ENCODE measurements at places on chromosomes 6 and 20.

- DNase-seq, result no peak
Measured at GRCh38 chr6:170209354-170210025, 81.4 kb downstream of the DLL1 start.

GRCh38 chr6:71509191-71510005 is 220.8 kb downstream of the OGFRL1 start:
- DNase-seq, result no peak

DNA sequence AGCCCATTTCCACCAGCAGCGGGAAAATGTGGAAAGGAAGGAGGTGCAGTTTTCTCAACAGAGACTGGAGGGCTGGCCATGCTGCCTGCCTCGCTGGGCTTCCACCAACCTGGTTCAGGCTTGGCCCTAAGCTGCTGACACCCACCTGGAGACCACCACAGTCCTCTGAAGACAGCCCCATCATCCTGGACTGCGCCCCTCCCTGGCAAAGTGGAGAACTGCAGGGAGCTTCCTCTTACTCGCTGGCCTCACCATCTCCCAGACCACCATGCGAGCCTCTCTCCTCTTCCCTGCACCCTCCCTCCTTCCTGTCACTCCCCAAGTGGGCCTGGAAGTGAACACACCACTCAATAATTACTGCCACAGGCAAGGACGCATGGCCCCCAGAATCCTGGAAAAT is 71.5 kb downstream of the PSMG4 start:
- no peak for DNase-seq

DNA sequence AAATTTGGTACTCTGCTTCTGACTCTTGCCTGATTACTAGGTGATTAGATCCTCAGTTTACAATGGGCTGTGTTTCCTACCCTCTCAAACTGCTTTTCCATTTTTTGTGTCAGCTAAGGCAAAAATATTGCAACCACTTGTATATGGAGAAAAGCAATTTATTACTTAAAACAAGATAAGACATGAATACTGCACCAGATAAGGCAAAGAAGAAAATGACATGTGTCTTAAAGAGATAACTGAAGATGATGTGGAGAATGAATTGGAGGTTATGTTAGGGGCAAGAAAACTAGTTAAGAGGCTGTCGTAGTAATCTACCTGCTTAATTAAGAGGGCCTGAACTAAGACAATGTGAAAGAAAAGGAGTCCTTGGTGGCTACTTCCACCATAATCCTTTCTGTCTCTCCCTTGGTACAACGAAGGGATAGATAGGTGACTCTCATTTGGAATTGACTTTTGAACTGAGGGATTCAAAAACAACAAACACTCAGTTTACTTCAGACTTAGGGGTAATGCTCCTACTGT is 16.3 kb upstream of the REV3L start:
- DNase-seq, result no peak

DNA sequence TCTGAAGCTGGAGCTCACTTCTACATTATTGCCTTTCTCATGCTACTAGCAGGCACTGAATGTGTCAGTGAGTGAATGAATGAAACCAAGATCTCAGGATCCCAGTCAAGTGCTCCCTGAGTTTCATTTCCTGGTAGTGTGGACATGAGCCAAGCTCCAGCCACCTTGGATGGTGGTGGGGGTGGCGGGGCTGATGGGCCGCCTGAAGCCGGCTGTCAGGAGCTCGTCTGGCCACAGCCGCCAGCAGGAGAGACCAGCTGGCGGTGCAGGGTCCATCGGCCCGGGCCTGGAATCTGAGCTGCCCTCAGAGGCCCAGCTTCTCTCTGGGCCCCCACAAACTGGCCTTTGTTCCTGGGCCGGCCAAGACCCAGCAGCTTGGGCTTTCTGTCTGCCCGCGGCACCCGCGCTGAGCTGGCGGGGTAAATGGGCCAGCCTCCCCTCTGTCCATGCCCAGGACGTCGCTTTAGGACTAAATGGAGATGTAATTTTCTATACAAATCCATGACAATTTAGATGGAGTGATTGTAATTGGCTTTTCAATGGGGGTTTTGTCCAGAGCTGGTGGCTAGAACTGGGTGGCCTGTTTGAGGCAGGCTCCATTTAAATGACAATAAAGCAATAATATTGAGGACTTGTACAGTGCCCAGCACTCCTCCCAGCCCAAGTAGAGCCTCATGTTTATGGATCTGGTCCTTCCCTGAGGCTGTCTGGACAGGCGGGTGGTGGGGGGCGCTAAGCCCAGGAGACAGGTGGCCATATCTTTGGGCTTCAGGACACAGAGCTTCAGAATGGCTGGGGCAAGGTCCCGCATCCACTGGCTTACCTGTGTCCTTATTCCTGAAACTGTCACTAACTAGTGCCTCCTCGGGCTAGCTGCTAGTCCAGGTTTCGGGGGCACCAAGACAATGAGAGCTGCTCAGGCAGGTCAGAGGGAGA is 43.5 kb downstream of the NOL4L start:
- DNase-seq, result no peak

DNA sequence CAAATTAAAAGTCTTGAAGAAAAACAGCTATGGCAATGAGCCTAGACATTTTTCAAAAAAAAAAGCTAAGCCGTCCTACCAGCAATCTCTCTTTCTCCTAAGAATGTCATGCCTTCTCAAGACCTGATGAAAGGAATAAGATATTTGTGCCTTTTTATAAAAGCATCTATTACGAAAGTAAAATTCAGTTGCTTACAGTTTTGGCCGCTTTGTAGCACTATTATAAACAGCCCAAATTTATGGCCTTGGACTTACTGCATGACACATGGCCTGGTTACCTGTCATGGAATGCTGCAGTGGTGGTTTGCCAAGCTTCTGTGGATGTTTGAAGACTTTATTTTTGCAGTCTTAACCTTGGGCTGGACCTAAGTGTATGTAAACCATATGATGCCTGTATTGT is 22.2 kb upstream of the VAPB start:
- no peak for DNase-seq

- DNase-seq, result no peak
Measured at GRCh38 chr20:40258931-40259330, 430.1 kb downstream of the MAFB start.

GRCh38 chr6:100311707-100312251 is 152.9 kb downstream of the SIM1 start:
- DNase-seq, result no peak

GRCh38 chr20:16007164-16007563 is 566.1 kb downstream of the KIF16B start:
- DNase-seq, result no peak

DNA sequence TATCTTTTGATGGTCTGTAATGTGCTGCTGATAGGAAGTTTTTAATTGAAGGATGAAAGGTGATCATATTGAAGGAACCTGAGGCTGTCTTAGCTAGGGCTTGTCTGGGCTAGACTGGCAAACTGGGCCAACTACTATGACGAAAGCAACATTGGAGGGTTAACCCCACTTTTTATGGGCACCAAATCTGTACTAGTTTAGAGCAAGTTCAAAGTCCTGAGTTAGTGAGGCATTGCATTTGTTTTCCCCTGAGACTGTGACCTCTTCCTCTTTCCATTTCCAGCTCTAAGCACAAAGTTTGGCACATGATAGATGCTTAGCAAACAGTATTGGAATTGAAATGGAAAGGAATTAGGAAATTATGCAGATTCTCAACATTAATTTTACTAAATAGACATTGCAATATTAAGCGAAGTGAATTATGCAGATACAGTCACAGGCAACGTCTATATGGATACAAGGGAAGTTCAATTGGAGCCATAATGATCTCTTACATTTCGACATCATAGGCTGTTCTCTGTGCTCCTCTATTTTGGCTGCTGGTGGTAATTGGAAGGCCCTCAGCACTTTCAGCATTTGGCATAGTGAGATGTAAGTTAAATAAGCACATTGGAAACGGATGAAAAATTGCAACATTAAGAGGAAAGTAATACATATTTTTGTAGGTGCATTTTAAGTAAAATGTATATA is 22.2 kb downstream of the CEP57L1 start:
- DNase-seq, result no peak

GRCh38 chr20:35273449-35274171 is 4.3 kb downstream of the MMP24OS start:
- DNase-seq, result no peak

- no peak for DNase-seq
Measured at GRCh38 chr20:57329608-57330221, at the start of gene SPO11. TSS of gene SPO11 (plus strand) at chr20:57329803. CDS start at chr20:57329868, 65 bp downstream.

DNA sequence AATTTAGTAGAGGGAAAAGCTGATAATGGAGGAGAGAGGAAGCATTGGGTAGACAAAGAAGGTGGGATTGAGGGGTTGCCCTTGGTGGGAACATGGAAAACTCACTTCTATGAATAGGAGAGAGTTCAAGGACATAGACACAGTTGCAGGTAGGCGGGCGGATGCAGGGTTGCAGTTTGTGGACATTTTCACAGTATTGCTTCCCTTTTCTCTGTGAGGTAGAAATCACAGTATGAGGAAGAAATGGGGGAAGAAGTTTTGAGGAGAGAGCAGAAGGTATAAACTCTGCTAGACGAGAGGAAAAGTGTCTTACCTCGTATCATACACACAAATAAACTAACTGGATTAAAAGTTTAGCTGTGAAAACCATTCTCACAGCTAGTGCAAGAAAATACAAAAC is 200.7 kb upstream of the ECI2 start:
- DNase-seq, result no peak

GRCh38 chr6:158554611-158555361 is 5.1 kb upstream of the TMEM181 start:
- no peak for DNase-seq

- no peak for DNase-seq
Measured at GRCh38 chr6:118844915-118845314, 49.0 kb upstream of the ASF1A start.

DNA sequence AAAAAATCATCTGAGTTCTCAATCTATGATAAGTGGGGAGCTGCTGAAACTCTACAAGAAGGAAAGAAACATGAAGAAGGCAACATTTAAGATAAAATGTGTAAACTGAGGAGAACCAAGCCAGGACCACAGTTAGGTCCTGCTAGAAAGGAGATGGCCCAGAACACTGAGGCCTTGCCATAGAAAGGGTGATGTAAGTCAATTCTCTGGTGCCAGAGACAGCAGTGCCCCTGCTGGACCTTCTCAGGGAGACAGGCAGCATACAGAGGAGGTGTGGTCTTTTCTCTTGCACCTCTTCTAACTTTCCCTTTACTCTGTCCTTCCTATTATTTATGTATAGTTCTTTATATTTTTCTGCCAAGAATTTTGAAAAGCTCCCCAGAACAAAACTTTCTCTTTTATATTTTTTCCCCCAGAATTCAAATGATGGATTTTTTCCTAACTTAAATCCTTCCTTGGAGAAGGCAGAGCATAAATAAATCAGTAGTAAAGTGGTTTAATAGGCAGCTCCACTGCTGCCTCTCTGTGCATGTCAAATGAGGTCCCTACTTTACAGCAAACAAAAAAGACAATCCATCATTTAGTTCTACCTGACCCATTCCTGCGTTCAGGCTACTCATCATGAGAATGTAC is 9.0 kb downstream of the UQCC2 start:
- DNase-seq, result no peak

DNA sequence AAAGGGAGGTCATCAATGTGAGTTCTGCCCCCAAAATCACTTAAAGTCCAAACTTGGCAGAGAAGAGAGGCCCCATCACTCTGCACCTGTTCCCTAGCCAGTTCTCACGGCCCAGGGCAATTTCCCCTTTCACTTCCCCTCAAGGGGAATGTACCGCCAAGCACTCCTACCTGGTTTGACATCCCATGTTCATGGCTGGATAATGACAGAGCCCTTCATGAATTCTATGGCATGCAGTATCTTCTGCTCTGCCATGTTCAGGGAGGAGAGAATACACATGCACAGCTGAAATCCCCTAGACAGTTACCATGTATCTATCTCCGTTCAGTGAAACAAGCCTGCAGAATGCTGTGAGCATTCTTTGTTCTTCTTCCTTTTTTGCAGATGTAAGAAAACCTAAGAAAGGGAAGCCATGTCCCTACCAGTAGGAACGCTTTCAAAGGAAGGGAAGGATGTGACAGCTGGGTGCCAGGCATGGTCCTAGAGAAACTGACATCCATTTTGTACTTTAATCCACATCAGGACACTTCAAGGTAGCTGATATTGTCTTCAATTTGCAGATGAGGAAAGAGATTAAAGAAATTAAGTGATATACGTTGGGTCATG is 79.8 kb upstream of the ARID1B start:
- no peak for DNase-seq

- no peak for DNase-seq
Measured at GRCh38 chr20:6524305-6524704, 243.2 kb upstream of the BMP2 start.

DNA sequence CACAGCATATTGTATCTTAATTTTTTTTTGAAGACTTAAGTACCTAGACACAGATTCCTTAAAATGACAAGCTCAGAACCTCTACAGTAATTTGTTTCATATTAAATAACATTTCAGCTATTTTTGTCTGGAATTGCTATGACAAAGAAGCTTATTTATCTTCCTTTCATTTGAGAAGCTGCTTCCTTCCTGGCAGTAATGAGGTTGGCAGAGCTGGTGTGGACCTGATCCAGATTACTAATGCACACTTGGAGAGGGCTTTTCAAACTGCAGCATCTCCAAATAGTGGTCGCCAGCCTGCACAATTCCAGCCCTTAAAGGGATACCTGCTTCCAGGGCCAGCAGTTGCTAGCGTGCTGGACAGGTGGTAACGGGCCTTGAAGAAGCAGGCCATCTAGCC is 12.1 kb downstream of the PTCHD4 start:
- DNase-seq, result no peak

GRCh38 chr6:93040375-93040774 is 379.0 kb downstream of the EPHA7 start:
- DNase-seq, result no peak

DNA sequence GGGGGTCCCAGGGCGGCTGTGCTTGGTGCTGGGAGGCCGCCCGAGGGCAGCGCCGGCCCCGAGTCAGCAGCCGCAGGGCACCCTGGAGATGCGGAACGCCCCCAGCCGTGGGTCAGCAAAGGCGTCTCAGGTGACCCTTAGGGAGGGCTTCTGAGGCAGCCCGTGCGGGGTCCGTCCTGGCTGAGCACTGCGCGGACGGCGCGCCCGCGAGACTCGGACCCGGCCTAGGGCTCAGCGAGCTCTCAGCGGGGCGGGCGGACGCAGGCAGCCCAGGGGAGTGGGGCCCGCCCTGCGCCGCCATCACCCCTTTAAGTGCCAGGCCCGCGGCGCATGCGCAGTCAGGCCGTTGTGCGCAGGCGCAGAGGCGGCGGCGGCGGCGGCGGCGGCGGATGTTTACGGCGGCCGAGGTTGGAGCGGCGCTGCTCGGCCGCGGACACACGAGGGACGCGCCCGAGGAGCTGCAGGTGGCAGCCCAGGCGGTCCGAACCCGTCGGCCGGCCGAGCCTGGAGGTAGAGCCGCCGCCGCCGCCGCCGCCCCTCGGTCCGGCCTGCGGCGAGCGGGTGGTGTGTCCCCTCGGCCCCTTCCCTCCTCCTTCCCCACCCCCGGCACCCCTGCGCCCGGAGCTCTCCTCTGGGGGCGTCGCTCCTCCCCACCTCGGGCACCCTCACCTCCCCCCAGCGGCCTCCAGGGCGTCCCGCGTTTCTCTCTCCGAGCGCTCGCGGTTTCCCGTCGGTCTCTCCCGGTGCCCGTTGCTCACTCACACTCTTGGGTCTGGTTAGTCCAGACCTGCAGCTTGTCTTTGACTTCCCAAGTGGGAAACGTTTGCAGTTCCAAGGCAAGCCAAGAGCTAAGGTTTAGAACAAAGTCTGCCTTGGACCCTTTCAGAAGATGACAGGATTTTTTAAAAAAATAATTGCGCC is at the start of gene PCMTD2:
Gene PCMTD2, plus strand, starts transcription at position 388 of the 921 bp plus-strand sequence. CDS start 4,218 bp downstream, outside the sequence.
- DNase-seq, result peak; percentile 72
